Activated CD4-positive, alpha-beta T cell treated with anti-CD3 and anti-CD28 coated beads for 1 hour (primary cell): ENCODE measurements at places on chromosomes 1 and 21.

- DNase-seq, result no peak
Observed at GRCh38 chr1:54857746-54858561, 29.0 kb downstream of the DHCR24 start.

- DNase-seq, result no peak
Observed at GRCh38 chr1:101101360-101101759, 75.8 kb upstream of the DPH5 start.

GRCh38 chr1:202210385-202210784, 16.8 kb downstream of the LGR6 start:
- no peak for DNase-seq

- no peak for DNase-seq
Observed at GRCh38 chr1:22494144-22494543, 42.5 kb downstream of the ZBTB40 start.

- no peak for DNase-seq
Observed at GRCh38 chr1:41647221-41648135, 163.0 kb upstream of the EDN2 start.

DNA sequence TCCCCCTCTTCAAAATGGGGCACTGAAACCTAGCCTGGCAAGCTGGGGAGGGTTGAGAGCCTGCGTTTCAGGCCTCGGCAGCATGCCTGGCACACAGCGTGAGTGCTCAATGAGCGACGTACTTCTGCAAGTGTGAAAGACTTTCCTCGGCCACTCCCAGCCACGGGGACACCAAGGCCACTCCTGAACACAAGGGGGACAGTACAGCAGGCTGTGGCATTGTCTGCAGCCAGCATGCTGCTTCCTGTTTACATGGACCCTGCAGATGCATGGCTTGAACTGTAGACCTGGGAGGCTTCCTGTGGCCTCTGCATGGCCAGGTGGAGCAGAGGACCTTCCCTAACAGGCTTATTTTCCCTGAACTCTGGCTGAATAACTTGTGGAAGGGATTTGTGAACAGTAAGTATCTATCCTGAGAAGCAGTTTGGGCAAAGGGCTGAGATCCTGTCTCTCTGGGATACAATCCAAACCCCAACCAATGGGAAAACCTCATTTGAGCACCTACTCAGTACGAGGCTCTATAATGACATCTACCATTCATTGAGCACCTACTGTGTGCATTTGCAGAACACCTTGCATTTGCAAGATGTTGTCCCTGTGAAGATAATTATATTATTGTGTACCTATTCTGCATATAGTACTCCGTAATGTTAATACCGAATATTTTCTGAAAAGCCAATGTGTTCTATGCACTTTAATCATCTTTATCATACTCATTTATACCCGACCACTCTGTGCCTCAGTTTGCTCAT, 9.9 kb upstream of the HSPG2 start:
- no peak for DNase-seq

- no peak for DNase-seq
Observed at GRCh38 chr1:30770150-30770549, 12.6 kb upstream of the LAPTM5 start.

GRCh38 chr1:205933671-205934618, 9.3 kb downstream of the SLC26A9 start:
- DNase-seq, result no peak
